ENCODE measurements at places on chromosomes 13 and 19.
A peak's percentile ranks its signal among the peaks of the same experiment; 100 is the strongest.

- peak; percentile 37 for DNase-seq
Observed at GRCh38 chr19:13116282-13117175, at the start of gene TRMT1. Gene TRMT1, minus strand, starts transcription at chr19:13116740. Its CDS starts 341 bp downstream, at chr19:13116399.

GRCh38 chr13:99367106-99367616, 60.0 kb upstream of the GPR183 start:
- no peak for DNase-seq

DNA sequence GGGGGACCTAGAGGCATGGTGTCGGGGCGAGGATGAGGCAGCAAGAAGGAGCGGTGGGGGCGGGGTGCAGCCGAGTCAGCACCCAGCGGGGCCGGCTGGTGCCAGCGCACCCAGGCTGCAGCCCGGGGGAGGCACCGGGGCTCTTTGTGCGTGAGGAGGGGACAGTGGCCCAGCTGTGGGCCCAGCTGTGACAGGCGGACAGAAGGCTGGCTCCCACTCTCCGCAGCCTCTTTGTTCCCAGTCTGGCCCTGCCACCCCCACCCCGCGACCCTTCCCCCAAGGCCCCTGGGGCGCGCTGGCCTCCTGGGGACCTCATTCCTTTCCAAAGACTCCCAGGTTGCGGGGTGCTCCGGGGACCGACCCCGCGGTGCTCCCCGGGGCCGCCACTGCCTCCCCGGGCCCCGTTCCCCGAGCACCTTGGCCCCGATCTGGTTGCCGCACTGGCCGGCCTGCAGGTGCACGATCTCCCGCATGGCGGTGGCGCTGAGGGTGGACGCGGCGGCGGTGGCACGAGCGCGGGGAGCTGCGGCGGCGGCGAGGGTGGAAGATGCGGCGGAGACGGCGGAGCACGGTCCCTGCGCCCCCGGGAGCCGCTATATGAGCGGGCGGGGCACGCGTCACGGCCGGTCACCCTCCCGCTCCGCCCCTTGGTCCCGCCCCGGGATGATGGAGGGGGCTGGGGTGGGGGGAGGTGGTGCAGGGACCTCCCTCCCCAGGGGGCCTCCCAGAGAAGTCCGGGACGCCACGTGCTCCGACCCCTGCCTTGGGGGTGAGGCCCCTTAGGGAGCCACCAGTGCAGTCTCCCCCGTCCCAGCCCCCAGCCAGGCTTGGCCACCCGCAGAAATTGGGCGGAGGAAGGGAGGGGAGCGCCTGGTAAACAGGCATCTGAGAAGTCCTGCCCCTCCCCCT, at the start of gene TUBB4A:
Gene TUBB4A, minus strand, starts transcription at position 570 of the 909 bp plus-strand sequence. Its CDS starts 97 bp downstream, at position 473.
- no peak for DNase-seq

GRCh38 chr13:108225440-108225839, 7.2 kb downstream of the ABHD13 start:
- no peak for DNase-seq

GRCh38 chr19:7831452-7831851, 1.4 kb downstream of the EVI5L start:
- no peak for DNase-seq

- DNase-seq = no peak
Observed at GRCh38 chr19:46803555-46803954, 15.2 kb upstream of the SLC1A5 start.

DNA sequence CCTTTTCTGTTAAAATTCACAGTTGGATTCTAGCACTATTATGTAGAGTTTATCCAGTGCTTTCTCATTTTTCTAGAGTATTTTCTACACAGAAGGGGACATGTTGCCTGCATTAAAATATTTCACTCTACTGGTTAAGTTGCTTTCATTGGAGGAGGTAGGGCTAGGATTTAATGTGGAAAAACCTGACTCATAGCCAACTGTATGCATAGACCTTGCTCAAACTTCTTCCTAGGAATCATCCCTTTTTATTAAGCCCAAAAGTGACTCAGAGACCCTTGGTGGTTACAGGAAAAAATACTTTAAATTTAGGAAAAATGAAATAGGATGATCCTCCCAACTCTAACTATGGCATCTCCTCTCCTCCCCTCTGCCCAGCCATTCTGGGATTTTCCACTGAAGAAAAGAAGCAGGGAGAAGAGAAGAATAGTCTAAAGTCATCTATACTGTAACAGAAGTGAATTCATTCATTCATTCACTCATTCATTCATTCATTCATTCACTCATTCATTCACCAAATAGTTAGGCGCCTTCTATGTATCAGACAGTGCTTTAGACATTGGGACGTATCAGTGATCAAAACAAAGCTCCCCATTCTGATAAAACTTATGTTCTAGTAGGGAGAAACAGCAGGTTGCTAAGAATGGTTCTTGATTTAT, 109.0 kb upstream of the HTR2A start:
- no peak for DNase-seq

DNA sequence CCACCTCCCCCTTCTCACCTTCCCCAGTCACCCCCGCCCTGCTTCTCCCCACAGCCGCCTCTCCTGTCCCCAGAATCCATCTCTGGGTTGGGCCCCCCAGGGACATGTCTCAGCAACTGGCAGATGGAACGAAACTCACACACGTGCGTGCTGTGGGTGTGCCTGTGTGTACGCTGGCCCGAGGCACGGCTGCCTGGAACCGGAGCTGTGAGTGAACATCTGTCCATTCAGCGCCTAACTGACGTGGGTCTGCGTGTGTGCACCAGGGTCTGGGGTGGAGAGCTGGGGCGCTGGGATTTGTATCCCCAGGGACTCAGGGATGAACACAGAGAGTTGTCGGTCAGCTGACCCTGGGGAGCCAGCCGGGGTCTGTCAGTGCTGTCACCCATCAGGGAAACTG, 752 bp upstream of the HAS1 start:
- DNase-seq = no peak

GRCh38 chr19:48814895-48815294, 4.1 kb upstream of the BCAT2 start:
- no peak for DNase-seq

GRCh38 chr13:58852076-58852475, 1220.5 kb downstream of the PCDH17 start:
- DNase-seq = no peak

DNA sequence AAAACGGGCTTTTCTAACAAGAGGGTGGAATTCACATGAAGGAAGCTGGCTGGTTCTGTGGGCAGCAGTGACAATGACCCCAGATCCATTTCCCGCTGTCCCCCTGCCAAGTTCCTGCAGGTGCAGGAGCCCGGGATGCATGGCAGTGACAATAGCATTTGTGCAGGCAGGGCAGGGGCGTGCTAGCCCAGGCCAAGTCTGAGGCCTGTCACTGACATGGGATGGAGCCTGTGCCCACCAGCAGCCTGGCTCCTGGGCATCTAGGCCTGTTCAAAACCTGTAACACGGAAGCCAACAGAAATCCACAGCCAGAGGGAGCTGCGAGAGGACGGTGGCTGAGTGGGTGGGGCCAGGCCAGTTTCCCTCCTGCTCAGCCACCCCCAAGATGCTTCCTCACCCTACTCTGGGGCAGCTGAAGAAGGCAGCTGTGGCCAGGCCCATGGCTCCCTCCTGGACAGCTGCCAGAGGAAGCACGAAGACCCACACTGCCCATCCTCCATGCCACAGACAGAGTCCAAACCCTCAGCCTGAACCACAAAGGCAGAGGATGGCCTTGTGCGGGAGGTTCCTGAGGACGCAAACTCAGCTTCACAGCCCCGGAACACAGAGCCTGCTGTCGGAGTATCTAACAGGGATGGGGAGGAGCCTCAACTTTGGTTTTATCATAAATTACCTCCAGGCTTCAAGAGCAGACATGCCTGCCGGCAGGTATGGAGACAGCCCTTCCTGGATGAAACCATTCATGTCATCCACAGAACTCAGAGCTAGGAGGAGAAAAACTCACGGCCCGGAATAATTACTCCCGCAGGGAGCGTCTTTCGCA, 74.0 kb downstream of the CEBPG start:
- no peak for DNase-seq

GRCh38 chr13:105273665-105274222, 1261.7 kb downstream of the EFNB2 start:
- no peak for DNase-seq

DNA sequence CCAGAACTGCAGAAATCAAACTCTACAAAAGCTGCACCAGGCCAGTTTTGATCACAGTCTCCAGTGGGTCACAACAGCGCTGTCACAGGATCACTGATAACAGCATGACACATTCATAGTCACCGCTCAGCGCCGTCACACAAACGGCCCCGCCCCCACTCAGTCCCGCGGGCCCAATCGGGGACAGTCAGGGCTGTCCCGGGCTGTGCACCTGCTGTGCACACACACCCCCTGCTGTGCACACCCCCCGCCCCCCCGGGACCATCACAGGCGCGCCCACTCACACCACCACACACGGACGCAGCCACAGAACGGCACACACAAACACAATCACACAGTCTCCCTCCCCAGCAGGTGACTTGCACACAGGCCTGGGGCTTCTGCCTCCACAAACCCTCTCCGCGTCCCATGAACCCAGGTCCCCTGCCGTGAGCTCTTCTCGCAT, 435 bp upstream of the ZNF382 start:
- DNase-seq = no peak

- DNase-seq = no peak
Observed at GRCh38 chr19:34363094-34363493, 1.9 kb upstream of the GPI start.

- DNase-seq = no peak
Observed at GRCh38 chr13:106212386-106213010, 323.0 kb downstream of the EFNB2 start.

DNA sequence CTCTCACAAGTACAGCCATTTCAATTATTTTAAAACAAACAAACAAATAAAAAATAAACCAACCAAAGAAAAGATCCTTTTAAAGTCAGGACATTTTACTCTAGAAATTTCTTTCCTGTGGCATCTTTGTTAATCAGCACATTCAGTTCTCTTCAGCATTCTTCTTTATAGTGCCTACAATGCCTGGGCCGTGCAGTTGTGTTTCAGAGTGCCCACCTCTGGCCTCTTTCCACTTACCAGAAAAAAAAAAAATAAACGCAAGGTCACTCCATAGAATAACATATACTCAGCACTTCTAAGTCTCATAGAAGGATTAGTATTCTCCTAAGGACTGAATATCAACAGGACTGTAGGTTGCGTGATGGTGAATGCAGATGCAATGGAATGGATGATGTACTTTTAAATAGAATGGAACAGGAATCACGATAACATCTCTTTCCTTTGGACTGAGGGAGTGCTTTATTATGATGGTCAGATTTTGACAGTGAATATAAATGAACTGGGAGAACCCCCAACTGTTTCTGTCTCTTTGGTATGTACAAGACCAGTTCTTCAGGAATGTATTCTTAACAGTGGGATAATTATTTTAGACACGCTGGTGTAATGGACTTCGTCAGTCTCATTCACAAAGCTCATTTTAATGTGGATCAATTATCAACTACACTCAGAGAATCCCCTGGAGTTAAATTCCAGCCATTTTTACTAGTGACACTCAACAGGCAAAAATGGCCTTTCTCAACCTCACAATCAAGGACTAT, 125.0 kb upstream of the NBEA start:
- no peak for DNase-seq

DNA sequence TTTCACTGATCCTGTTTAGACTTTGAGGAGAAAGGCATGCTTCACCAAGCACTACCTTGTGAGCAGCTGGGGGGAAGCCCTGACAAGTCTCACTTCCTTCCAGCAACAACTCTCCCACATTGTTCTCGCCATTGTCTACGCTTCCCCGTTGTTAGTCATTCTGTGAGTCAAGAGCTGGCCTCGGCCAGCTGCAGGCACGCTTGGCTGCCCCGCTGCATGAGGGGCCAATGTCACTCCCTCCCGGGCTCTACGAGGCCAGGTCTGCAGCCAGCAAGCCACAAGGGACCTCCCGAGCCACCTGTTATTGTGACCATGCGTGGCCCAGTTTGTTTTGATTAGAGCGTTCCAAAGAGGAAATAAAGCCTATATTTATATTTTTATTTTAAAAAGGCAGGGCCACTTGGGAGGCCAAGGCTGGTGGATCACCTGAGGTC, 220.9 kb downstream of the FOXO1 start:
- no peak for DNase-seq

DNA sequence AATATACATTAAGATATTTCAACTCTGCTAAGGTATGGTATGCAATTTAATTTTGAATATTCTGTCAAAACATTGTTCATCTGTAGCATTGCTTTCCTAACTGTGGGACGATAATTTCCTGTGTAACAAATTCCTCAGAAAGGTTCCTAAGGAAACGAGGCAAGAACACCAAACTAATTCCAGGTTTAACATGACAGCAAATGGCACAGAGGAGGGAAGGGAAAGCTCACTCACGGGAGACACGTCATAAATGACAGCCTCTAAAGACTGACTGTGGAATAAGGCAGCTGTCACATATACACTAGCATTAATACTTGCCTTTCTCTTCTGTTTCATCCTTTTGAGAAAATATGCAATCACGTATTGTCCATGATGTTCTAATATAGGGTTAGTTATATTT, 380.6 kb downstream of the LIG4 start:
- DNase-seq = no peak

DNA sequence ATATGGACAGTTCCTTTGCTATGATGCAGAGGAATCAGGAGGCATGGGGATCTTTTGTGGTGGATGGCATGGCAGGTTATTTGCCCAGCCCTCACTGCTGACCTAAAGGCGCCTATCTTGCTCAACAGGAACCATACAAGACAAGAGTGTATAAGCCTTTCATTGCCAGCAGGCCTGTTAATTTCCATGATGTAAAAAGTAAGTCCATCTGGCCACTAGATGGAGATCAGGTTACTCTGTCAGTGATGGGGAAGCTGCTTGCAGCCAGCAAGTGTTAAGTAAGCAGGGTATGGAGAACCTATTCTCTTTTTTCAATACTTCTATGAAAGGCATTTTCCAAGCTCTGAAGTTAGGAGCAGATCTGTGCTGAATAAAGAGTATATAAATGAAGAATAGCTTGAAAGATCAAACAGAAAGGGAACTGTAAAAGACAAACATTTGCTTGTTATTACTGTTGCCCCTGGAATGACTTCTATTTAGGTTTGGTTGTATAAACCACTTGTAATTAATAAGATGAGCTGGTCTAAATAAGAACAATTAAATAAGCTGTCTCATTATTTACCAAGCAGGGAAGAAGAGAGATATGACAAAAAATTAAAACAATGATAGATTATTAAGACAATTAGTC, 210.9 kb downstream of the RGCC start:
- DNase-seq = no peak

DNA sequence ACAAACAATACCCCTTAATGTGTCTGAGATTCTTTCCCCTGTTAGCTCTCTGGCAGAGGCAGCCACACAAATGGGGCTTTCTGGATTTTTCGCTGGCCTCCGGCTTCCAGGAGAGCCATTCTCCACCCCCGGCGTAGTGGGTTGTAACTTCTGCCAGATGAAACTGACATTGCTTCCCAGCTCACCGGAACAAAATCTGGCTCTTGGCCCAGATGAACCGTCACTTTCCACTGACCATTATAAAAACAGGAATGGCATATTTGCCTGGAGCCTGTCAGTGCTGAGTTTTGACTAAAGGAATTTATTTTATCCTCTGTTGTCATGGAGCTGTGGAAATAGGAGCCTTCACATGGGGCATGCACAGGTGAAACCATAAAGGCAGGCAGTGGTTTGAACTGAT, 120.6 kb upstream of the GPR12 start:
- DNase-seq = no peak
